NCI-H146 (cell line): ENCODE measurements at places on chromosomes 5 and 9.

DNA sequence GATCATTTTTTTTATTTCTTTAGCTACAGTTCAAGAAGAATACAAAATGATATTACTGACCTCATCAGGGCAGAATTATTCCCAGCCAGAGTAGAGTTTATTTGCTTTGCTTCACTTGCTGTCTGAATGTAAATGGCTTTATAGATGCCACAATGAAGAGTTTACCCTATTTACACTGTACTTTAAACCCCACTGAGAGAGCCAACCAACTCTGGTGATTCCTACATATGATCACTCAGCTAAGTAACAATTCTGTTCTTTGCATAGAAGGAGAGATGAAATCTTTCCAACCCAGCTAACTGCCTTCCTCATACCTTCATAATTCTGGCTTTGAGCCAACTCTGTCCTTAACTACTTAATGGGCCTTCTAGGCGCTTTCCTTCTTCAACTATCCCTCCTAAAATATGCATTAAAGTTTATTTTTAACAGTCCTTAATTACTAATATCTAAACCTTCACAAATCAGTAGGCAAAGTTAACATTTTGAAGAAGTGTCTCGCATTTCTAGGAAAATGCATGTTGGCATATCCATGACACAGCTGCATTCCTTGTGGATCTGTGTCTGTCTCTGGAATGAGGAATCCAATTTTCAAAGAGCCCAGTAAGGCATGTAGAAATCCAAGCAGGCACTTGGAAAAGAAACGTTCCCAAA is 284.8 kb upstream of the GRAMD2B start:
- DNase-seq = peak; percentile 29

GRCh38 chr5:82274343-82275211 is 3.6 kb downstream of the RPS23 start:
- no peak for DNase-seq

DNA sequence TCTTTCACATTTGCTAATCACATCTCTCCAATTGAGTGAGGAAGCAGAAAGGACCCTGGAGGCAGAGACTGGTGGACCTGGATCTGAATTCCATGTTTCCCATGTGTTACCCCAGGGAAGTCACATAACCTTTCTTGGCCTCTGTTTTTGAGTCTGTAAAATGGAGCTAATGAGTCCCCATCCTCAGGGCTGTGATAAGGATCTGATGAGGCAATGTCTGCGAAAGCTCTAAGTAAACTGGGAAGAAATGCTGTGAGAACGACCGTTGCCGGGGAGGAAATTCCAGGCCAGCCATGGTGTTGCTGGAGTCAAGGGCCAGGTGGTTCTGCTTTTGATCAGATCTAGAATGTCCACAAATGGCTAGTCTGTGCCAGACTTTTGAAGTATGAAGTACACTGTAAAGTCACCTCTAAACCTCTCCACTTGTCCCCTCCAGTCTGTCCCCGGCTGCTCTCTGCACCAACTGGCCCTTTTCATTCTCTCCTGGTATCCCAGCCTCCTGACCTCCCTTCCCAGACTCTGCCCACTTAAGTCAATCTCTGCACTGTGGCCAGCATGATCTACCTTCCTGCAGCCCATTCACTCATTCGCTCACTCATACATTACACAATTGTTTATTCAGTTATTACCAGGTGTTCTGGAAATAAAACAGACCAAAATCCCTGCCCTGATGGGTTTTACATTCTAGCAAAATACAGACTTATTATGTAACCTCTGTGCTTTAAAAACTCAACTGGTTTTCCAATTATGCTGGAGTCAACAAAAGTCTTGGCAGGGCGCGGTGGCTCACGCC is 32.5 kb upstream of the N4BP3 start:
- DNase-seq = no peak

- no peak for DNase-seq
These were observed 1.9 kb downstream of the MTAP start for GRCh38 chr9:21804331-21804730.

- DNase-seq = no peak
These were observed 423.6 kb downstream of the CDK5RAP2 start for GRCh38 chr9:120156376-120156775.

DNA sequence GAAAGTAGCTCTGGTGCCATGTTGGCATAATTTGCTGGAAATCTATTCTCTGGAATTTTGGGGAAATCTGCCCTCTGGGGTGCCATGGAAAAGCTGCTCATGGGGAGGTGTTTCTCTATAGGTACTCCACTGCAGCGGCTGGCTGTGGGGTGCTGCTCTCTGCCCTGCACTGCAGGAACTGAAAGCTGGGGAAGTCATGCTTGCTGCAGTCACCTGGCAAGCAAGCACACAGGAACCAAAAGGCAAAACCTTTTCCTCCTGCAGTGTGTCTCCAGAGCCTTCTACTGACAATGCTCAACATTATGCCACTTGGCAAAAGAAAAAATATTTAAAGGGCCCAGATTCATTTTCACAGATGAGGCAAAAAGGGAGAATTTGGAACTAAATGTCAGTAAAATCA is 25.8 kb upstream of the CARNMT1 start:
- no peak for DNase-seq

DNA sequence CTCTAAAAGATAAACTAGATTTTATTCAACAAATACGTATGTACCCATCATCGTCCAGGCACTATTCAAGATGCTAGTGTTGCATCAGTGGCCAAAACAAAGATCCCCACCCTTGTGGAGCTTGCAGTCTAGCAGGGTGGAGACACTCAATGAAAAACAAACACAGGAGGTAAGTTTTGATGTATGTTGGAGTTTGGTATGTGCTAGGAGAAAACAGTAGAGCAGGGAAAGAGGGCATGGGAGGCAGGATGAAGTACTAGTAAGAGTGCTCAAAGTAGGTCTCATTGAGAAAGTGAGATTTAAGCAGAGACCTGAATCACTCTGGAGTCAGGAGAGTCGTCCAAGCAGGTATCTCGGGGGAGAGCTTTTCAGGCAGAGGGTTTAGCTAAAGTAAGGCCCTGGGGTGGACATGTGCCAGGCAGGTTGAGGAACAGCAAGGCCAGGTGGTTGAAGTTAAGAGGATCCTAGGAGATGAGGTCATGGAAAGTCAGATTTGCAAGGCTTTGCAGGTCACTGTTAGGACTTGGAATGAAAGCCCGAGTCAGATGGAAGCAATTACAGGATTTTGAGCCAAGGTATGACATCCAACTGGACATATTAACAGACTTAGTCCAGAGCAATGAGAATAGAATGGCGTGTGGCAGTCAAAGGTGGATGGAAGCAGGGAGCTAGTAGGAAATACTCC is 9.2 kb downstream of the SNX18 start:
- no peak for DNase-seq

DNA sequence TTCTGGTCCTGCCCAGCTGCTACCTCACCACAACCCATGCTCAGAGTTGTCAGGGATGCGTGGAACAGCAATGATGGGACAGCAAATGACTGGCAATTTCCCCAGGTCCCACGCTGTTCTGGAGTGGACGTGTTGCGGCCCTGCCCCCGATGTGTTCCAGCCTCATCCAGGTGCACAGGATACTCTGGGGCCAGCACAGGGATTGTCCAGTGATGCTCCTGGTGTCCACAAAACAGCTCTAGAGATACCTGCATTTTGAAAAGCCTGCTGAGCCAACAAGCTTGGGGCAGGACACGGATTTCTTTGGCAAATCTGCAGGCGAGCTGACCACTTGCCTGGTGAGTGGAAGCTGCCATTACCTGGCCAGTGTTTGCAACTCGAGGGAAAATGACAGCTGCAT is 88.7 kb downstream of the ANKRD33B start:
- DNase-seq = no peak

- no peak for DNase-seq
These were observed 84.2 kb downstream of the SGCD start for GRCh38 chr5:156411185-156411613.

GRCh38 chr9:96293498-96294158 is 8.3 kb downstream of the HSD17B3 start:
- DNase-seq = no peak

DNA sequence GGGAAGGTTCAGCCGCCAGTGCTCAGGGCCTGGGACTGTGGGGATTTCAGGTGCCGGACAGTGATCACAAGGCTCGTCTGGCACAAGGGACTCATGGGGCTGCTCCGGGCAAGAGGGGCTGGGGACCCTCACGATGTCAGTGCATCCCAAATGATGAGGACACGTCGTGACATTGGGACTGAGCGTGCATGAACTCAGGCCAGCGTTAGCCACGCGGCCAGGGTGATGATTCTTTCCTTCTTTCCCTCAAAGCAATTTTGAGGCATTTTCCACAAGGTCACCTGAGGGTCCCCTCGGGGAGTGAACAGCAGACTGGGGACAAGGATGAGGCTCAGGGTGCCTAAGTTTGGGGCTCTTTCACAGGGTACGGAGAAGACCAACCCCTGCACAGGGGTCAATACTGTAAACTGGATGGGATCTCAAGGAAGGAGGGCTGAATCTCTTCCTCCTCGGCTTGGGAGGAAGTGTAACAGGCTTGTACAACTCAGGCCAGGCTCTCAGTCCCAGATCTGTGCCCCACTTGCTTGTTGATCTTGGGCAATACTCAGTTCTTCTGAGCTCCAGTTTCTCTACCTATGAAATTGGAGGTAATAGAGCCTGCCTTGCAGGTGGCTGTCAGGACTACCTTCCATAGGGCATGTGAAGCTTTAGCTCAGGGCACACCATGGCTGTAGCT is 78.5 kb downstream of the PRRT1B start:
- no peak for DNase-seq

- no peak for DNase-seq
These were observed 67.1 kb downstream of the EHMT1 start for GRCh38 chr9:137685741-137686420.

- peak; percentile 76 for DNase-seq
These were observed 24.6 kb downstream of the NR2F1 start for GRCh38 chr5:93607367-93608258.

GRCh38 chr5:175444060-175444904 is at the start of gene DRD1:
DRD1 (minus strand) TSS chr5:175444182; CDS start chr5:175443099, 1,083 bp downstream.
- peak; percentile 59 for DNase-seq

- peak; percentile 54 for DNase-seq
These were observed 7.1 kb upstream of the AFAP1L1 start for GRCh38 chr5:149264439-149265067.

- peak; percentile 16 for DNase-seq
These were observed 1.1 kb upstream of the ADAMTSL1 start for GRCh38 chr9:18472841-18473251.

- DNase-seq = no peak
These were observed 231.6 kb upstream of the VLDLR start for GRCh38 chr9:2390028-2390427.

DNA sequence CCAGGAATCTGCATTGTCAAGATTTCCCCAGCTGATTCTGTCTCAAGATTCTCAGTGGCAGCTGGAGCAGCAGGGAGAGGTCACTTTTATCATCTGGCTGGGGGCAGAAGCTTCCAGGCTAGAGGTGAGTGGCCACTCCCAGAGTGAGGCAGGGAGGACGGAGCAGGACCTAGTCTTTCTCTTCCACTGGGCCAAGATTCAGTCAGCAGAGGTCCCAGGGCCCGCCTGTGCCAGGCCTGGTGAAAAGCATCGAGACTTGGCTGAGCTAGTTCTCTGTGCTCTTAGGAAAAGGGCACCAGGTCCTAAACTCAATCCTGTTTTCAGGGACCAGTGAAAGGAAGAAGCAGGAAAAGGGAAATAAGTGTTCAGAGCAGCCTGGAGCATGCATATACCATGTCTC is 46.6 kb downstream of the IRX1 start:
- DNase-seq = no peak

DNA sequence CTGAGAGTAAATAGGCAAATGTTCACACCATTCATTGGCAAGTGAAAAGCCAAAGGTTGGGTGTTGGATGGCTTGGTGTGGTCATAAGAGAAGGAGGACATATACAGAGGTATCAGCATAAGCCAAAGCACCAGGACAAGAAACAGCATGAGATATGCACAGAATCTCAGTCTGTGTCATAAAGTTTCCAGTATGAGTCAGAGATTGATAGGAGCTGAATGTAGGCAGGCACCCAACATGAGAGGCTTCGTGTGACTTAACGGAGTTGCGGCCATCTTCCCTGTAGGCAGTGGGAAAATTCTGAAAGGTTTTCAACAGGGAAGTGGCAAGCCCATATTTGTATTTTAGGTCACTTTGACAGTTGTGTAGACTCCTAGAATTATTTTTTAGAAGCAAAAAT is 54.5 kb downstream of the SNCAIP start:
- DNase-seq = no peak

GRCh38 chr9:108436448-108436847 is 419.3 kb downstream of the ACTL7B start:
- no peak for DNase-seq
